Stimulated activated CD8-positive, alpha-beta memory T cell treated with anti-CD3 and anti-CD28 coated beads, Interleukin-2, amount 100 ng/mL, for 1 hour (primary cell): ENCODE measurements at places on chromosomes 2 and 18.

GRCh38 chr2:218022851-218023530 is 20.2 kb upstream of the TNS1 start:
- no peak for DNase-seq

DNA sequence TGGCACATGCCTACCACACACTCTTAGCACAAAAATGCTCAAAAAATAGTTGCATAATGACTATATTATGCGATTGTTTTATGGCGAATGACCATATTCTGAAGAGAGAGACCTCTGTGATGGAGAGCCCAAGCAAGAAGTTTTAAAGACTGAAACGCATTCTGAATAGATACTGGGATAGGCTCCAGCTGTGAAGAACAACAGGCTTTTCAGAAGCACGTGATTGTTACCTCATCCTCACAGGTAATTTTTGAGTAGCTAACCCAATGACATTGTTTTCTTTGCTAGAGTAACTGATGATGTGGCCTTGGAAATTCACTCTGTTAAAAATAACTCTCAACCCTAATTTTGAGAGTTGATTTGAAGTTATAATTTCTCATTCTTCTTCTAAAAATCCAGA is 2.0 kb upstream of the DDX18 start:
- DNase-seq: no peak

DNA sequence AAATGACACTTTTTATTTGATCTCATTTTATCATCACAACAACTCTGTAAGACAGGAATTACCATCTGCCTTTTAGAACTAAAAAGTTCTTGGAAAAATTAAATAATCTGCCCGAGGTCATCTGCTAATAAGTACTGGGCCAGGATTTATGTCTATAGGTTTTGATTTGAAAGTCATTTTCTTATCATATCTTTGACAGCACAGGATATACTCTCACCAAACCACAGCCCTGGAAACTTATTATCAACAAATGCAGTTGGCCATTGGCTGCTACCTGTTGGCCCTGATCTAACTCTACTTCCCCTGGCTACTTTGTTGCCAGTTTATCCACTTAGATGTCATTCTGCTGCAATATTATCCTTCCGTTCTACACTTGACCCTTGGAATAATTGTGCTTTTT is 354.6 kb downstream of the RAD51AP2 start:
- DNase-seq: no peak

- no peak for DNase-seq
Observed at GRCh38 chr2:219362524-219363164, 25.1 kb downstream of the DNPEP start.

- DNase-seq: no peak
Observed at GRCh38 chr2:152638590-152638989, 78.7 kb downstream of the PRPF40A start.

DNA sequence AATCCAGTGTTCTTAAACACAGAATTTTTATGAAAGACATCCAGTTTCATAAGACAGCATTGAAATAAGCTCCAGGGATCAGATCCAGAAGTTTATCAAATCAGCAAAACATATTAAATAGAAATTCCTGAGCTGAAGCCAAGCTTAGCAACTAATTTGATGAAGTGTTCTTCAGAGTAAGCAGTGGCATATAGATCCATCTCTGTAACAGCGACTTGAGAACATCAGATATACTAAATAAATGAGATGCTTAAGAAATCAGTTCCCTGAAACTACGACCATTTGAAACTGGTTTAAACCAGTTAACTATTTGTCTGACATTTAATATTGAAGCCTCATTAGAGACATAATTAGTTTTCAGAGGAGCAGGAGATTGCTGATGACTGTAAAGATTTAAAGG is 34.1 kb downstream of the PPP1R1C start:
- no peak for DNase-seq

GRCh38 chr2:1662606-1663180 is 81.6 kb downstream of the PXDN start:
- DNase-seq: no peak

- no peak for DNase-seq
Observed at GRCh38 chr2:134392442-134393074, 138.7 kb downstream of the MGAT5 start.

GRCh38 chr18:59737776-59738300 is 40.6 kb upstream of the CCBE1 start:
- no peak for DNase-seq

- no peak for DNase-seq
Observed at GRCh38 chr2:1512321-1513289, 99.3 kb downstream of the TPO start.

- DNase-seq: no peak
Observed at GRCh38 chr2:241772063-241772499, 4.5 kb upstream of the GAL3ST2 start.

- no peak for DNase-seq
Observed at GRCh38 chr2:36952748-36953197, 13.6 kb downstream of the STRN start.

DNA sequence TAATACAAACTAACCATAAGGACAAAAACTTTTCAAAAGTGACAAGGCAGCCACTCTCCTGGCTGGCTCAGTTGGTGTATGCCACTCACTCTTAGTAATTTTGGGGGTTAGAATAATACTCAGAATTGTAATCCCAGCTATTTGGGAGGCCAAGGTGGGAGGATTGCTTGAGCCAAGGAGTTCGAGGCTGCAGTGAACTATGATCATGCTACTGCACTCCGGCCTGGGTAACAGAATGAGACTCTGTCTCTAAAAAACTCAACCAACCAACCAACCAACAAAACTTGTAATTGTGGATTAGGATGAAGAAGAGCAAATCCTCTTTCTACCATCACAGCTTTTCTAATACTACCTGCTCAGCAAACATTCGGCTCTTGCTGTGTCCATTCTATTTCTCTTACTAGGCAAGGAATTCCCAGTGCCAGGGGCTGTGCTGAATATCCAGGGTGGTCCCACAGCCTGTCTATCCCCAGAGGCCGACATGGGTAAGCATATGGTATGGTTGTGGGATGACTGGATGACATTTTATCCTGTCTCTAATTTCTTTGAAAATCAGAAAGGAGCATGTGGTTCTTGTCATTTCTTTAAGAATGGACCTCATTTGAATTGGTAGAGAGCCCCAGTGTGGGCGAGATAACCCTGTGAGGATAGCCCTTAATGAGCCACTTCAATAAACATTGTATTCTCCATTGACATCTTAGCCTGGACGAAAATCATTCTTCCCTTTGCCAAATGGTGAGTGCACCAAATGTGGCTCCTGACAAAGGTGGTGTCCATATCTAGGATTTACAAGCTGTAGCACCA is 220.1 kb downstream of the MYCN start:
- no peak for DNase-seq

DNA sequence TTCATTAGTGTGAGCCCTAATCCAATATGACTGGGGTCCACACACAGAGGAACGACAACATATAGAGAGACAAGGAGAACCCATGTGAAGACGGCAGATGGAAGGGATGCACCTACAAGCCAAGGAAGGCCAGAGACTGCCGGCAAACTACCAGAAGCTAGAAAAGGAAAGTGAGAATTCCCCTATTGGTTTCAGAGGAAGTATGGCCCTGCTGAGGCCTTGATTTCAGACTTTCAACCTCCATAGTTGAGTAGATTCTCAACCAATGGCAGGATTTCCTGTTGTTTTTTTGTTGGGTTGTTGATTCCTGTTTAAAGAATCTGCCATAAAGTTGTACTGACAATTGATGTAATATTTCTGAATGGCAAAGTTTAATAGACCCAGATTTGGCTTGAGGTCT is 241.5 kb downstream of the SATB2 start:
- no peak for DNase-seq

DNA sequence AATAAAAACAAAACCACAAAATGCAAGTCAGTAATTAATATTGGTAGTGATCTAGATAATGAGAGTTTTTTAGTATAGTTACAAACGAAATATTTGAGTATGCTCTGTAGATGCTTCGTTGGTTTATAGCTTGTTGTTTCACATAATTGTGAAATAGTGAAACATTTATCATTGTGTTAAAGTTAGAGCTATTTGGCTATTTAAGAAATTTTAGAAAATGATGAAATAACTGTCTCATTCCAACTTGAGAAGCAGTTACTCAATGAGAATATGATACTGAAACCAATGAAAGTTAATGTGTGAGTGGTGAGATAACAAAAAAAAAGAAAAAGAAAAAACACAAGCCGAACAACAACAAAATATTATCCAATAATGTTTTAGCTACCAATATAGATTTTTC is 475.6 kb upstream of the ZEB2 start:
- DNase-seq: no peak

GRCh38 chr2:14301331-14301730 is 331.2 kb upstream of the LRATD1 start:
- no peak for DNase-seq

DNA sequence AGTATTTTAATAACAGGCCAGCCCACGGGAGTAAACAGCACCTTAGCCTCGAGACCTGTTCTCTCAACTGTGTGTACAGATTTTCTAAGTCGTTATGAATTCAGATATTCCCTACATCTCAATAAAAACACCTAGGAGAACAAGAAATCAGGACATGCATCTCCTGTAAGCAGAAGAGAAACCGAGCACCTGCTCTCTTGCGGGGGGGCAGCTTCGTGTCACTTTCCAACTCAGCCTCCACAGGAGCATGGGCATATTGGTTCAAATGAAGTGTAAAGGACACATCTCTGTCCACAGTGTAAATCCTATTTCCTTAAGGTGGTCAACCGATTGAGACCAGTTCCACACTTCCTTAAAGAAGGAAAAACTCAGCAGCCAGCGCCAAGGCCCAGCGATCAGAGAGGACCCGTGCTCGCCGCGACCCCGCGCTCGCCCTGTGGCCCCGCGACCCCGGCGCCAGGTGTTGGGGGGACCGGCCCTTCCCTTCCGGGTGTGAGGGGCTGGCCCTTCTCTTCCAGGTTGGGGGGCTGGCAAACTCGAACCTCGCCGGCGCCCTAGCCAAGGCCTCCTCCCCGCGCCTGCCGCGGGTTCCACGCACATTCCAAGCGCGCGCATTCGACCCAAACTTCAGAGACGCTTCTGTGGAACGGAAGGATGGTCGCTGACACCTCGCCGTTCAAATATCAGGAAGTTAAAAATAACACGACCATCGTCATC is 652 bp downstream of the SH3YL1 start:
- DNase-seq: no peak

DNA sequence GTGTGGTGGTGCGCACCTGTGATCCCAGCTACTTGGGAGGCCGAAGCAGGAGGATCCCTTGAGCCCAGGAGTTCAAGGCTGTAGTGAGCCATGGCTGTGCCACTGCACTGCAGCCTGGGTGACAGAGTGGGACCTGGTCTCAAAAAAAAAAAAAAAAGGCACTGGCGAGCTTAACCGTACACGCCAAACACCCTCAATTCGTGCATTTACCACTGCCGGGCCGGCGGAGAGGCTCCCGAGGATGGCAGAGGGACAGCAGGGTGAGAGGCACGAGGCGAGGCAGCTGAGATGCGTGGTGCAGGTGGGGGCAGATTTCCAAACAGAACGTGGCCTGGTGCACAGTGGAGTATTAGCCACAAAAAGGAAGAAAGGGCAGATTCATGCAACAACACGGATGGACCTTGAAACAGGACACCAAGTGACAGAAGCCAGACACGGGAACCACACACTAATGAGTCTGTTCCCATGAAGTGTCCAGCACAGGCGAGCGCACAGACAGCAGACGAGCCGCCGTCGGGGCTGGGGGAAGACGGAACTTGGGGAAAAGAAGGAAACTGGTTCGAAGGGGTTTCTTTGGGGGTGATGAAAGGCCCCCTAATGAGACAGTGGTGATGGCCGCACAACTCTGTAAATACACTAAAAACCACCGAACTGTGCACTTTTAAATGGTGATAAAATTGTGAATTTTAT is 27.4 kb downstream of the SLC66A2 start:
- no peak for DNase-seq
